ENCODE measurements at places on chromosomes 3 and 15.

DNA sequence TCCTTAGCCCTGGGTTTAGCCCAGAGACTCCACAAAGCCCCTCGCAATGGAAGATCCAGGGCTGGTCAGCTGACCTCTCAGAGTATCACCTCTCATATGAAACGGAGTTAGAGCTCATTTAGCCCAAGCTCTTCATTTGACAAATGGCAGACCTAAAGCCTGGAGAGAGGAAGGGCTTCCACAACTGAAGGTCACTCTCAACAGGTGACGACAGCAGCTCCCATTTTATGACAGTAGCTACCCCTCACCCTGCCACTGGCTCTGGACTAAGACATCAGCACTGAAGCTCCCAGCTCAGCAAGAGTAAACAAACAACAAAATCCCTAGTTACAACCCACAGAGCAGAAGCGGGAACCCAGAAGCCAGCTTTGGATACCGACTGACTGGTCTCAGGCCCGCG is 33.7 kb downstream of the TLE3 start:
- H3K27me3 ChIP-seq: no peaks in the 10 kb centered on the region
- no peak overlapping the region for H3K27ac ChIP-seq
- peaks cover 5% of the 10 kb centered on the region for H3K36me3 ChIP-seq

DNA sequence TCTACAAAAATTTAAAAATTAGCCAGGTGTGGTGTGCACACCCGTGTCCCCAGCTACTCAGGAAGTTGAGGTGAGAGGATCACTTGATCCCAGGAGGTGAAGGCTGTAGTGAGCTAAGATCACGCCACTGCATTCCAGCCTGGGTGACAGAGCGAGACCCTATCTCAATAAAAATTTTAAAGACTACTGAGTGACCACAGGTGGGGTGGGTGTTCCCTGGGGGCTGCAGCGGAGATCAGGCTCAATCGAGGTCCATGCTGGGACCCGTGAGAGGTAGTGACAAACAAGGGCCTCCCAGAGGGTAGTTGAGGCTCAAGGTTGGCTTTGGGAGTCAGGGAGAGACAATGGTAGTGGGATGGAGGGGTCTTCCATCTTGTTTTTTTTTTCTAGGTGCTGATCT is 38.9 kb upstream of the LIMD1 start:
- no peak for DNase-seq
- H3K27me3 ChIP-seq: no peaks in the 10 kb centered on the region
- H3K27ac ChIP-seq: no peak overlapping the region
- no peak overlapping the region for H3K4me3 ChIP-seq
- no peaks in the 10 kb centered on the region for H3K36me3 ChIP-seq

DNA sequence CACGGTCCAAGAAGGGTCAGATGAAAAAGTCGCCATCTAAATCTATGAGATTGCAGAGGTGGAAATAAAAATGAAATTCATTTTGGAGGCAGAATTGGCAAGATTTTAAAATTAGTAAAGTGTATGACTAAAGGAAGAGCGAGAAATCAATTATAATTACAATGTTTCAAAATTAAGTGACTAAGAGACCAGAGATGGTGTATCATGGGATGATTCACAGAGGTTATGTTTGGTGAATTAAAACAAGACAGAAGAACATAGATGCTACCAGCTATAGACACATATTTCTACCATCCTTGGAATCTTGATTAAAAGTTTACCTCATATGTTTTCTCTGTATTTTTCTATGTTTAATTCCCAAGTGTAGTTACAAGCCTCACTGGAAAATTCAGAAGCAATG is 308.9 kb upstream of the DNAJC19 start:
- DNase-seq: no peak
- H3K27me3 ChIP-seq: no peaks in the 10 kb centered on the region
- no peaks in the 10 kb centered on the region for H3K4me1 ChIP-seq
- no peaks in the 10 kb centered on the region for H3K36me3 ChIP-seq
- no peak overlapping the region for H3K4me3 ChIP-seq
- no peak overlapping the region for H3K27ac ChIP-seq

GRCh38 chr3:42729404-42730145 is 27.0 kb upstream of the HHATL start:
- no peaks in the 10 kb centered on the region for H3K4me1 ChIP-seq
- no peaks in the 10 kb centered on the region for H3K36me3 ChIP-seq
- DNase-seq: no peak
- H3K27me3 ChIP-seq: no peaks in the 10 kb centered on the region
- no peak overlapping the region for H3K27ac ChIP-seq

DNA sequence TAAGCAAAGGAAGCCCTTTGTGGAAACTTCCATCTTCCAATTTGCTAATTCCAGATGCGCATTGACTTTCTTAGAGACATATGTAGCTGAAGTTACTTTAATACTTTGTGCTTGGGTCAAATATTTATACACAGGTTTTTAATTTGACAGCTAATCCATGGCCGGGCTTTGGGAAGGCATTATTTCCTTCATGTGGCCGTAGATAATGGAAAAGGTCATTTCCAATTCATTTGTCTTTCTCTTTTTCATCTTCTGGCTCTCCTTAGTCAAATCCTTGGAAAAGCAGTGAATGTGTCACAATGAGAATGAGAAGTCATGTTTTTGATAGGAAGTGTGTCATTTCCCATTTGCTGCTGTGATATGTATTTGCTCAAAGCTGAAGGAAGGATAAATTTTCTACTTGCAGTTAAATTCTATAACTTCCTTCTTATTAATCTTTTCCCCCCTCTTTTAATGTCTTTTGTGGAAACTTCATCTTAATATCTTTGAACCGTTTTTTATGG is 323.3 kb downstream of the CLSTN2 start:
- H3K36me3 ChIP-seq: no peaks in the 10 kb centered on the region
- H3K4me3 ChIP-seq: no peak overlapping the region
- no peak overlapping the region for H3K27ac ChIP-seq
- no peaks in the 10 kb centered on the region for H3K4me1 ChIP-seq
- H3K27me3 ChIP-seq: no peaks in the 10 kb centered on the region

DNA sequence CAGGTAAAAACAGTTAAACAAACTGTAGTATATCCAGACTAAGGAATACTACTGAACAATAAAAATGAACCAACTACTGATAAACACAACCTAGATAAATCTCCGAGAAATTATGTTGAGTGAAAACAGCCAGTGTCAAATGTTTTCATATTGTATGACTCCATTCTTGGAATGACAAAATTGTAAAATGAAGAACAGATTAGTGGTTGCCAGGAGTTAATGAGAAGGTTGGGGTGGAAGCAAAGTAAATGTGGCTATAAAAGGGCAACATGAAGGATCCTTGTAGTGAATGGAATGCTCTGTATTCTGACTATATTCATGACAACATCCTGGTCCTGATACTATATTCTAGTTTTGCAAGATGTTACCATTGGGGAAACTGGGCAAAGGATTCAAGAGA is 27.5 kb upstream of the ACKR4 start:
- H3K36me3 ChIP-seq: peaks cover 3% of the 10 kb centered on the region
- DNase-seq: no peak
- no peaks in the 10 kb centered on the region for H3K27me3 ChIP-seq
- no peaks in the 10 kb centered on the region for H3K4me1 ChIP-seq

- H3K4me1 ChIP-seq: no peaks in the 10 kb centered on the region
- H3K4me3 ChIP-seq: no peak overlapping the region
- DNase-seq: no peak
- H3K36me3 ChIP-seq: no peaks in the 10 kb centered on the region
- H3K27me3 ChIP-seq: no peaks in the 10 kb centered on the region
These were observed 1158.9 kb upstream of the EPHA6 start for GRCh38 chr3:95655363-95655986.

- no peaks in the 10 kb centered on the region for H3K27me3 ChIP-seq
- no peaks in the 10 kb centered on the region for H3K36me3 ChIP-seq
- no peak overlapping the region for H3K4me3 ChIP-seq
- H3K27ac ChIP-seq: no peak overlapping the region
- peaks cover 13% of the 10 kb centered on the region for H3K4me1 ChIP-seq
These were observed 2.7 kb upstream of the KNSTRN start for GRCh38 chr15:40379853-40380252.

DNA sequence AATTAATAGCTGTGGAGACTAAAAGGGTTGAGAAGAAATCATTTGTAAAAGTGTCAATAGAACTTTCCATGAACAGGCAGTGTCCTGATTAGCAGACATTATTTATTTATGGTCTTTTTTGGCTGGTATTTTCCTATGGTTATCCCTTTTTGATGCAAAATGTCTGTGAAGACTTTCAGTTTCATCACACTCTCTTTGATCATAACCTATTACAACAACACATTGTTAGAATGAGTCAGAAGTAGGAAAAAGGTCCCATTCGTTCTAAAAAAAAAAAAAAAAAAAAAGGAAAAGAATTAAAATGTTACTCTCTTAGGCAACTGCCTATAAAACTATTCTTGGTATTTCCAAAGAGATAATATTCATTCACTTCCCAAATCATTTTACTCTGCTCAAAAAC is 62.1 kb downstream of the SLC49A4 start:
- no peak for DNase-seq
- no peak overlapping the region for H3K27ac ChIP-seq
- no peak overlapping the region for H3K4me3 ChIP-seq
- no peaks in the 10 kb centered on the region for H3K4me1 ChIP-seq
- no peaks in the 10 kb centered on the region for H3K27me3 ChIP-seq
- H3K36me3 ChIP-seq: no peaks in the 10 kb centered on the region

DNA sequence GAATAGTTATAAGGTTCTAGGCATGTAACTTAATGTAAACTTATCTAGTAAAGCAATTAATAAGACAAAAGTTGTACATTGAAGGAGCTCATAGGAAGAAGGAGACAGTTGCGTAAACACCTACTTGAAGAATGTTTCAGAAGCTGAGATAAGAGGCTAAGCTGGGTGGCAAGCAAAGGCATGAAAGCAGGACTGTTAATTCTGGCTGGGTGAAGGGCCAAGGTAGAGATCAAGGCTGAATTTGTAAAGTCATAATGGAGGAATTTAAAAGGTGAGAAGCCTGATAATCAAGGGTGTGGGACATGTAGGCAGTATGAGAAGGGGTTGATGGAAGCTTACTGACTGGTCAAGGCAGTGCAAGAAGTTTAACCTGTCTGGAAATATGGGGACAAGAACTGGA is 80.4 kb upstream of the TGFBR2 start:
- H3K4me1 ChIP-seq: no peaks in the 10 kb centered on the region
- no peaks in the 10 kb centered on the region for H3K27me3 ChIP-seq
- H3K36me3 ChIP-seq: no peaks in the 10 kb centered on the region

DNA sequence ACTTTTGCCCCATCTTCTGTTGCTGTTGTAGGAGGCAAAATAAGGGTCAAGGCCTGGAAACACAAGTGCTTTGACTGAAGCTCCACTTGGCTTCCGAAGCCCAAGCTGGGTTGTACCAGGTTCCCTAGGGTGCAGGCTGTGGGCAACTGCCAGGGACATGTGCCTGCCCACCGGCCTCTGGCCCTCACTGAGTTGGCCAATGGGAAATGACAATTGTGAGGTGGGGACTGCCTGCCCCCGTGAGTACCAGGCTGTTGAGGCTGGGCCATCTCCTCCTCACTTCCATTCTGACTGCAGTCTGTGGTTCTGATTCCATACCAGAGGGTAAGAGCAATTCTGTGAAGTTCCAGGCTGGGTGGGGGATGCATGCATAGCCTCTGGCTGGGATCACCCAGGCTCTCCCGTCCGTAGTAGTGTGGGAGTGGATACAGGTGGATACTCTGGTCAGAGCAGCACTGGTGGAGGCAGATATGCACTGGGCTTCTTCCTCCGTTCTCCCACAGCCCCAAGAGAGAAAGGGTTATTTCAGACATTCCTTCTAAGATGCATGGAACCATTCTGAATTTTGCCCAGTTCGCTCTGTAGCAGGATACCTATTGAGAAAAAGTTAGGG is at the start of gene ADIPOQ:
TSS of gene ADIPOQ (plus strand) at position 285 of the 613 bp plus-strand sequence. CDS start 10,349 bp downstream, outside the sequence.
- H3K27me3 ChIP-seq: no peaks in the 10 kb centered on the region
- H3K27ac ChIP-seq: no peak within 1 kb of the TSS
- H3K4me3 ChIP-seq: no peak within 1 kb of the TSS
- H3K36me3 ChIP-seq: no peaks in the 10 kb centered on the region
- H3K4me1 ChIP-seq: no peaks in the 10 kb centered on the region
- DNase-seq: no peak

DNA sequence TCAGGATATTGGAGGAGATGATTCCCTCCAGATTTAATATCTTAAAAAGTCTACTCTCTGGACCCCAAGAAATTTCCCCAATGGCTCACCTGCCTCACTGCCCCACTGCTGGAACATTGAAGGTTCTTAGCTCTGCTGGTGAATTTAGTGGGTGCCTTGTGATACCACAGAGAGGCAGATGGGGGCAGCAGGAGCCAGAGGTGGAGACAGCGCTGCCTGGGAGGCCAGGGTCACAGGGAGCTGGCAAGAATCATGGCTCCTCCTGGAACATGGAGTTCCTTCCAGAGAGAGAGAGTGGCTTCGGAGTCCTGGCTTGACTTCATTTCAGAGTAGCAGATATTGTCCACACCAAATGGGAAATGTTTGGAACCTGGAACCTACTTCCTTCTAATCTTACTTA is 263.5 kb upstream of the CFAP20DC start:
- no peak overlapping the region for H3K27ac ChIP-seq
- H3K4me3 ChIP-seq: no peak overlapping the region
- H3K36me3 ChIP-seq: no peaks in the 10 kb centered on the region
- H3K27me3 ChIP-seq: no peaks in the 10 kb centered on the region
- no peaks in the 10 kb centered on the region for H3K4me1 ChIP-seq
- no peak for DNase-seq

DNA sequence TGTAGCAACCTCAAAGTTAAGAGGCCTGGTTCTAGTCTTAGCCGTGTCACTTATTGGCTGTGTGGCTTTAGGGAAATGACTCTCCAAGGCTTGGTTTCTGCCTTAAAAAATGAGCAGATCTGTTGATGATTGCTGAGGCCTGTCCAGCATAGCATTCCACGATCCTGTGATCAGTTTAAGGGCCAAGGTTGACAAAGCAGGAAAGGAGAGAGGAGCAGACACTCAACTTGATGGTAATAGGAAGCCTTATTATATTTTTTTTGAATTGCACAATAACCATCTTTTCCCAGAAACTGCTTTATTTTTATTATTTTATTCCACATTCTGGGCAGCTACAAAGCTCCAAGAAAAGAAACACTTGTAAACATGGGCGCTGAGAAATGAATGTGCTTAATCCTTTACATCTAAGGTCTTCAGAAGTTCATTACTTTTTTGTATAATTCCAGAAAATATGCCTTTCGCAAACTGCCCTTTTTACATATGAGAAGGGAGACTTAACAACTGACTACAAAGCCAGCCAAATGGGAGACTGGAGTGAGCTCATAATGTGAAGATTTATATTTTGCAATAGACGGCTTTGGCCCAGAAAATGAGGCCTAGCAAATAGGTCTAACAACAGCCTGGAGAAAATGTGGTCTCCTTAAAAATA is 241.0 kb downstream of the ATP8B4 start:
- no peak overlapping the region for H3K27ac ChIP-seq
- H3K4me1 ChIP-seq: no peaks in the 10 kb centered on the region
- no peak overlapping the region for H3K4me3 ChIP-seq
- H3K27me3 ChIP-seq: no peaks in the 10 kb centered on the region
- no peak for DNase-seq

DNA sequence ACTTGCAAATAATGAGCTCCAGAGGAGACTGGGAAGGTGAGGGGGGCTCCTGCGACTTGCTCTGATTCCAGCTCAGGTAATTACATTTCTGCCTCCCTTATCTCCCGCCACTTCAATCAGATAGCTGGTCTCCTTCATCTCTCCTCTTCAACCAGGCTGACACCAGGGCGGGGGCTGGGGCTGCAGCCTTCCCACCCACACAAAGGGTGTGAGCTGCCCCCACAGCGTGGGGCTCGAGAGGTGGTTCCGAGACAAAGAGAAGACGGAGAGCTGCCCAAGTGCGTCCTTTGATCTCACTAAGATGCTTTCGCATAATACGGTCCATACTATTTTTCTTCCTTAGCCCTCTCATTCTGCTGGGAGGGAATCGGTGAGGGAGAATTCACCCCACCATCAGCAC is 139.7 kb downstream of the NSMCE3 start:
- H3K27ac ChIP-seq: no peak overlapping the region
- no peak for DNase-seq
- H3K4me1 ChIP-seq: no peaks in the 10 kb centered on the region
- H3K36me3 ChIP-seq: no peaks in the 10 kb centered on the region
- H3K27me3 ChIP-seq: no peaks in the 10 kb centered on the region
- H3K4me3 ChIP-seq: no peak overlapping the region

Measured in B cell (primary cell).